A549 treated with AZD2906 at 1 μM for 4 hours (cell line): ENCODE measurements at places on chromosomes 12 and 14. TPM values are rescaled to one million over a fixed set of nuclear protein-coding genes. Genes with fewer than 3 reads are reported as not detected.

The DTX3 gene
- 14.2 to 19.7 TPM (median 18.7 TPM) in 5 replicates for total RNA-seq

The LRTM2 gene
- total RNA-seq: 0.02 to 0.09 TPM (median 0.05 TPM) in 4 of 5 replicates, not detected in the other

The NUAK1 gene
- 5.0 to 5.7 TPM (median 5.2 TPM) in 5 replicates for total RNA-seq

The ACVRL1 gene
- 0.08 to 0.35 TPM (median 0.15 TPM) in 5 replicates for total RNA-seq

The CLIP1 gene
- 28.3 to 43.8 TPM (median 30.5 TPM) in 5 replicates for total RNA-seq

The MGAT4C gene
- 0.02 to 0.06 TPM (median 0.05 TPM) in 3 of 5 replicates, not detected in the others for total RNA-seq

The KRT81 gene
- 3,224 to 4,157 TPM (median 4,024 TPM) in 5 replicates for total RNA-seq
